ENCODE measurements at places on chromosomes 1 and 21.

DNA sequence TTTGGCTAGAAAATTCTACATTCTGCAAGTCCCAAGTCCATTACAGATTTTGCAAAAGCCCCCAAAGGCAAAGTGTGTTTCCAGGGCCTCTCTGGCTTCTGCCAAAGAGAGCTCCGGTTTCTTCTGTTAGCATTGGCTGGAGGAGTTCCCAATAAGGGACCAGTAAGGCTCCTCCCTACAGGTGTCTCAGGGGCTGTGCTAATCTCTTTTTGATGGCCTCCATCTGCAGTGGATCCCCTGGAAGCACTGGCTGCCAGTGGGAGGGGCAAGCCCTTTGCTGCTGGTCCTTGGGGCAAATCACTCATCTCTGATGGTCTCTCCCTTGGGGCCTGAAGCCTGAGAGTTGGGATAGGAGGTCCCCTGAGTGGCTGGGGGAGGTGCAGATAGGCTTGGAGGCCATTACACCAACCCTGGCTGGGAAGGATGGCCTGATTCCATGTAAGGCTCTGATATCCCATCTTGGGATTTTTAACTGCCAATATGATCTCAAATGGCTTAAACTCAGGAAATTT is 89.1 kb upstream of the USP24 start:
- DNase-seq, result no peak

DNA sequence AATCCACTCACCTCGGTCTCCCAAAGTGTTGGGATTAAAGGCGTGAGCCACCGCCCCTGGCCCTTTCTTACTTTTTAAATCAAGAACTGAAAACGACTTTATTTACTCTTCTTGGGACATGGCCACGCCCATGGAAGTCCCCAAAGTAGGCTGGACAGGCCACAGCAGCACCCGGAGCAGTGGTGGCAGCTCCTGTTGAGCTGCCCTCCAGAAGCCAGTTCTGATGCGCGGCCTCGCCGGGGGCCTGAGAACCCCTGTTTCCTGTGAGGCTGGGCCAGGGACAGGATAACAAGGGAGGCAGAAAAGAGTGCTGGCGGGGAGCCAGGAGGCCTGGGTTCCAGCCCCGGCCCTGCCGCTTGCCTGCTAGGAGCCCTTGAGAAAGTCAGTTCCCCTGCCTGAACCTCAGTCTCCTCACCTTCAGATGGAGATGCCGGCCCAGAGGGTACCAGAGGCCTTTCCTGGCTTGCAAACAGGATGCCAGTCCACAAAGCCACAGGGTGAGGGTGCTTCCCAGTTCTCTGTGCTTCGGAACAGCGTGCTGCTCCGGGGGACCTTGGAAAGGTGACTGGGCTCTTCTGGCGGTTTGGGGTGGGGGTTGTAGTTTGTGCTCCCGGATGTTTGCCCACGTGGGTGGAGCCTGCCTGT is 59.4 kb downstream of the RUNX3 start:
- no peak for DNase-seq

GRCh38 chr1:9249263-9249533 is 14.6 kb downstream of the H6PD start:
- DNase-seq, result no peak

DNA sequence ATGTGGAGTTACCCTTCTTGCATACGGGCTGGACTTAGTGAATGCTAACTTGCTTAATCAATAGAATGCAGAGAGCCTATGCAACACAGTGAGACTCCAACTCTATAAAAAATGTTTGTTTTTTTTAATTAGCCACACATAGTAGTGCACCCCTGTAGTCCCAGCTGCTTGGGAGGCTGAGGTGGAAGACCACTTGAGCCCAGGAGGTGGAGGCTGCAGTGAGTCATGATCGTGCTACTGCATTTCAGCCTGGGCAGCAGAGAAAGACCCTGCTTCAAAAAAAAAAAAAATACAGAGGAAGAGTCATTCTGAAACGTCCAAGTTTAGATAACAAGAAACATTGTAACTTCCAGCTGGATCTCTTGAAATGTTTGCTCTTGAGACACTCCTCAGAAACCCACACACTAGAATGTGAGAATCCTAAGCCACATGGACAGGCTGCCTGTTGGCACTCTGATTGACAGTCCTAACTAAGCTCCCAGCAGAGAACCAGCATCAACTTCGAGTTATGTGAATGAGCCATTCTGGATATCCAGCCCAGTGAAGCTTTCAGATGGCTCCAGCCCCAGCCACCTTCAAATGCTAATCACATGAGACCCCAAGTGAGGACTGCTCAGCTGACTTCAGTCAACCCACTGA is 20.0 kb upstream of the CAP1 start:
- DNase-seq, result no peak

DNA sequence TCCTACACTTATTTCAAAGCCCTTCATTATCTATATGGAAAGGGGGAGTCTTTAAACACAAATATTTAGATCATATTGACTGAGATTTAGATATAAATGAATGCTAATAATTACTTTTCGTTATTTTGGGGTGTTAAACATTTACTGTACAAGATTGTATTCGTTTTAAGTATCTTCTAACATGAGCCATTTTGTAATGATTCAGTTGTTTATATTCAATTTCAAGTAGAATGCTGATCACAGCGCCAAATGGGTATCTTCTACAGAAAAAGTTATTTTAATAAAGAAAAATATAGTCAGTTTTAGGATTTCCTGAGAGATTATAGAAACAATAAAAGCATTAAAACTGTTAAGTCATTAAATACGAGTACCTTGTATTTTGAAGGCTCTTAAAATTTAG is 104.5 kb upstream of the HNRNPU start:
- no peak for DNase-seq

DNA sequence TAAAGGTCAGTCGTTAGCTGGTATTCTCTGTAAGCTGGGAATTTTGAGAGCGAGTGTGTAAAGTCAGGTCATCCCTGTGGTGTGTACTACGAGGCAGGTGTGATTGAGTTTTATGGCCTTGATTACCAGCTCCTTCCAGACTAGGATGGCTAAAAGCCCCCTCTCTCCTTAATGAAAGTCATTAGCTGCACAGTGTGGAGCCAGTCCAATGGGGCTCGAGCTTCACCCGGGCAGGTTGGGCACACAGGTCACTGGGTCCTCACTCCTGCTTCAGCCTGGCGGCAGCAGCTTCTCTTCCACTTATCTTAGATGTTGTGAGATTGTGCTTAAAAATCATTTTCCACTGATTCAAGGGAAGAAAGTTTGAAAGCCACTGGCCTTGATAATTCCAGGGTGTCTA is 3.0 kb downstream of the DMRTB1 start:
- DNase-seq, result no peak

DNA sequence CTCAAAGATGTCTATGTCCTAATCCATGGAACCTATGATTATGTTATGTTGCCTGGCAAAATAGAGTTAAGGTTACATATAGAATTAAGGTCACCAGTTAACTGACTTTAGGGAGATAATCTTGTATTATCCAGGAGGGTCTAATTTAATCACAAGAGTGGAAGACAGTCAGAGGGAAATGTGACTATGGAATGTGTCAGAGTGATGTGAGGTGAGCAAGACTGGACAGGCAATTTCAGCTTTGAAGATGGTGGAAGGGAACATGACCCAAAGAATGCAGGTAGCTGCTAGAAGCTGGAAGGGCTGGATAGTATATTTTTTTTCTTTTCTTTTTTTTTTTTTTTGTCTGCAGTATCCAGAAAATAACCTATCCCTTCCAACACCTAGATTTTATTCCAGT is 241.7 kb upstream of the NEGR1 start:
- no peak for DNase-seq

DNA sequence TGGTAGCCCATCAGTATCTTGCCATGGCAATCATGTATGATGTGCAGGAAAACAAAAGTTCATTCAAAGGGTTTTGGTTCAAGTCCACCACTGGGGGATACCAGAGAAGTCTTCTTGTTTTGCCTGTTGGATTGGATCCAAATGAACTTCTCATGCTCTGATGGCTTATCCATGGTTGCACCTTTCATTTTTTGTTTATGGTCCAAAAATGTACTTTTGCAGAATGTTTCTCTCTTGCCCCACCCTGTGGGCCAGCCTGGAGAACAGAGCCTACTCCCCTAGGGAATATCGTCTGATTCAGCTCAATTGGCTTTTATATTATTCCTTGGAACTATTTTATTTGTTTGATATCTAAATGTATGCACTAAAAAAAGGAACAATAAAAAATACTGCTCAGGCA is 20.1 kb upstream of the CLCA1 start:
- DNase-seq, result no peak

GRCh38 chr1:32094746-32095521 is 12.9 kb upstream of the KPNA6 start:
- DNase-seq, result no peak

- DNase-seq, result no peak
Observed at GRCh38 chr1:30010506-30011106, 712.8 kb downstream of the MATN1 start.
